HCT116 (cell line): ENCODE measurements at places on chromosomes 2 and 18.

- DNase-seq: no peak
Observed at GRCh38 chr2:63422556-63422955, 165.7 kb downstream of the WDPCP start.

DNA sequence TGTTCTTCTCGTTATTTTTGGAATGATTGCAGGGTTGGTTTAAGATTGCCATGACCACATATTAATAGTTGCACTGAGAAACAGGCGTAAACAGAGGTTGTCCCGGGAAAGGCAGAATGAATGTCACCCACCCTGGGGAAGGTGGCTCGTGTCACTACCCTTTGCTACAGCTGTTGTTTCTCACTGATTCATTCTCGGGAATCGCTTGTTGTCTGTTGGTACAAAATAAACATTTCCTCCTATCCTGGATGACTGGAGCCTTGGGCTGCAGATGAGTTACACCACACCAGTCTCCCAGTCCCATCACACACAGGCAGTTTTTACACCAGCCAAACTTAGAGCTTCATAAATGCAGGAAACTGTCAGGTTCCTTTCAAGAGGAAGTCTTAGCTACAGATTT lies 216.7 kb downstream of the GBX2 start:
- DNase-seq: no peak

DNA sequence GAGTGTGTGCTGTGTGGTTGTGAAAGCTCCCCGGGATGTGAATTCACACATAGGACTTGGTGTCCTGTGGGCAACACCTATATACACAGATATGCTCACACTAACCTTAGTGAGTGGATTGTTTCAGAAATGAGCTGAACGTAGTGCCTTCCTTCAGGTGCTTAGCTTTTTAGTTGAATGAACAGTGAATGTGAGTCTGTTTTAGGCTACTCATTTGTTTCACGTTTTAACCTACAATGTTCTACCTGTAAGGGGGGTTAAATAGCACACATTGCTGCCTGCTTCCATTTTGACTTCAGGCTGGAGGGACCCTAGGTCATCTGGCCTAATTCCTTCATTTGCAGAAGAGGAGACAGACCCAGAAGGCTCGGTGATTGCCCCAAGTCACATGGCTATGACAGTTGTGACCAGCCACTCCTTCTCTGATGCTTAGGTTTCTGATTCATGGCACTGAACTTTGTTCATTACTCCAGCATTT lies 1.0 kb downstream of the PLEK start:
- DNase-seq: no peak

GRCh38 chr2:54675738-54676137 lies 47.7 kb upstream of the EML6 start:
- DNase-seq: no peak

DNA sequence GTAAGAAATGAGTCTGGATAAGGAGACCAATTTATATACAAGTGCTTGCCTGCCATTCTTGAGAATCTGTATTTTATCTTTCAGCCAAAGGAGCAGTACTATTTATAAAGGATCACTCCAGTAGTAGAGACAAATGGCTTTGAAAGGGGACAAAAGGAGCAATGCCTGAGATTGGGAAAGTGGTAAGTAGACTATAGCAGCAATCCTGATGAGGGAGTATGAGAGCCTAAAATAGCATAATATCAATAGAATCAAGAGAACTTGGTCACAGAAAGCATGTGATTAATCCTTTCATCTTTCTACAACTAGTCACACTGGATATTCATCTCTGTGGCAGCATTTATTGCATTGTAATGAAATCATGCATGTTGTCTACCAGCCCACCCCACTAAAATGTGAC lies 20.2 kb downstream of the NRXN1 start:
- no peak for DNase-seq

DNA sequence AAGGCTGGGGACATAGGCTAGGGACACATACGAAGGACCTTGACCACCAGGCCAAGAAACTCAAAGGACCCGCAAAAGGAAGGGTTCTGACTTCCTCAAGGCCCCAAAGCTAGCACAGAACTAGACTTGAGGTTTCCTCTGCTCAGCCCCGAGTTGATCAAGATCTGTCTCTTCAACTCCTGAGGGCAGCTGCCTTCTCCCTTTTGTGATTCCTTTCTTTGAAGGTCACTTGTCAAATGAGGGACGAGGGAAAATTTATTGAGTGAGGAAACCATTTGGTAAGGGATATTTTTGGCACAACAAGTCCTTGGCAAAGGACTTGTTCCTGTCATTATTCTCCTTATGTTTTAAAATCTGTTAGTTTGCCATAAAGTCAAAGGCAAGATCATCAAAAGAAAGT lies 12.3 kb upstream of the ROCK2 start:
- DNase-seq: no peak

DNA sequence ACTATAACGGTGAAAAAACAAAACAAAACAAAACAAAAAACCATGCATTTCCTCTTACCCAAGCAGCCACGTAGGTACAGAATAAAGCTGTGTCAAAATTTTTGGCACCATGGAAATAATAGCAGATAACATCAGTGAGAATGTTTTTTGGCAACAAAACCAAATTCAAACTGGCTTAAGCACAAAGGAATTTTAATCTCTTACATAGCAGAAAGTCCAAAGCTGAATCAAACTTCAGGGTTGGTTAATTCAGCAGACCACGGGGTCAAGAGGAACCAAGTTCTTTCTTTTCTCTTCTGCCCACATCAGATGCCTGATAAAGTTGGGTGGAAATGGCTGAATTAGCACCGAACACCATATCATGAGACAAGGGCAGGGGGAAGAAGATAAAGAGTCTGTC lies 129.5 kb downstream of the PAX3 start:
- no peak for DNase-seq

DNA sequence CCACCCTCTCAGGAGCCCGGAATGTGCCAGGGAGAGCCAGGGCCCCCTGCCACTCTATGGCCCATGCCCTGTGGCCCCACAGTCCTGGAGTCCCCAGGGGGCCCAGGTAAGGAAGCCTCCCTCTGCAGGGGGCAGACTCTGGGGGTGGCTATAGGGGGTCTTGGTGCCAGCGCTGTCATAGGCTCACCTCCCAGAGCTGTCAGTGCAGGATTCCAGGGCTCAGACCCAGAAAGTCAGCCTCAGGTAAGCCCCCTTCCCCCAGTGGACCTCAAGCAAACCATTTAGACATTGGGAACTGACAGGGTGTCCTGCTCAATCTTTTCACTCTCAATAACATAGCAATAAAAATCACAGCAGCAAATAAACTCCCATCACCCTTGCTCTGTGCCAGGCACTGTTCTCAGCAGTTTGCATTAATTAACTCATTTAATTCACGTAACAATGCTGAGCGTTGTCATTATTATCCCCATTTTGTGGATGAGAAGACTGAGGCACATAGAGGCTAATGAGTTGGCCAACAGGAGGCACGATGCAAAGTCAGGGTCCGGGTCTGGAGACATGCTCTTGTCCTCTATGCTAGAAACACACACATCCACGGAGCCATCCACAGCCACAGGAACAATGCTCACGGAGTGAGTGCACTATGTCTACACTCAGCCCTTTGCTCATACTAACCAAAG lies 79.6 kb downstream of the TNS1 start:
- DNase-seq: no peak

DNA sequence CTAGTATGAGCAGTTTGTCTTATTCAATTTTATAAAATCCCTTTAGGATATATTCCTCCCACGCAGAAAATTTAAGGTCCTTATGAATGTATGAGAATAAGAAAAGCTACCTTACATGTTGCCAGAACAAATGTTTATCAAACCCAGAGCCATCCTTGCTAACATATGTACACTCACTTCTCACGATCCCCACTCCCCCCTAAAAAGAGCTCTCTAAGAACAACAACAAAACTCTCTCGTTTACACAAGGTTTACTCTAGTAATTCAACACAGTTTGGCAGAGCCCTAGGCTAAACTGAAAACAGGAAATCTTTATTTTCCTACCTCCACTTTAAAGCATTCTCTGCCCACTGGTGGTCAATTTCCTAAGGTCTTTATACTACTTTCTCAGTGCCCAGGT lies 504.9 kb downstream of the ZEB2 start:
- no peak for DNase-seq

DNA sequence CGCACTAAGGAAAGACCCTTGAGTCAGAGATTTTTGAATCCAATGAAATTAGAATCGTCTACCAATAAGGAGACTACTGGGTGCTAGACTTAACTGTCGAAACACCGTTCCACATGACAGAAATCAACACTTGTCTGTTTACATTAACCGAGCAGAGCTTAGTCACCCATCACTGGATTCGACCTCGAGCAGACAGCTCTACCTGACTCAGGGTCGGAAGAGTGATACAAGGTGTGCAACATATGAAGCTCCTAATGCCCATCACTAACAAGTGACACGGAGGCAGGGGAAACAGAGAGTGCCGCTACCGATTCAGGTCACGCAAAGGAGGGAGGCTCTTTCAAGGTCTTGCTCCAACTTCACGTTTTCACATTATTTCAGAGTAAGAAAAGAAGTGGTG lies 54.2 kb upstream of the FZD5 start:
- no peak for DNase-seq

DNA sequence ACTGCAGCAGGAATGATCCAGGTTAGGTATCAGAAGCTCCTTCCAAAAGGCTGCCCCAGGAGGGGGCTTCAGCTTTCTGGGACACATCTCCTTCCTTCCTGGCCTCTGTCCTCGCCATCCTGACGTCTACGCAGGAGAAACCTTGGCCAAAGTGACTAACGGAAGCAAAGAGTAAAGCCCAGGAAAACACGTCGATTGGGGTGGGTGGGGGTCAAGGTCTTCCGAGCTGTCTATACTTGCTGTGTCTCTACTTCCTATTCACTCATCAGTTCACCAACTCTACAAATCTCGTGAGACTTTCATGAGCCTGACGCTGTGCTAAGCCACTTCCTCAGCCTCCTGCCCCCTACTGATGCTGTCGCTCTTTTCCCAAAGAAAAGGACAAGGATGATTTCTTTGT lies 212.6 kb downstream of the TNS1 start:
- DNase-seq: no peak

DNA sequence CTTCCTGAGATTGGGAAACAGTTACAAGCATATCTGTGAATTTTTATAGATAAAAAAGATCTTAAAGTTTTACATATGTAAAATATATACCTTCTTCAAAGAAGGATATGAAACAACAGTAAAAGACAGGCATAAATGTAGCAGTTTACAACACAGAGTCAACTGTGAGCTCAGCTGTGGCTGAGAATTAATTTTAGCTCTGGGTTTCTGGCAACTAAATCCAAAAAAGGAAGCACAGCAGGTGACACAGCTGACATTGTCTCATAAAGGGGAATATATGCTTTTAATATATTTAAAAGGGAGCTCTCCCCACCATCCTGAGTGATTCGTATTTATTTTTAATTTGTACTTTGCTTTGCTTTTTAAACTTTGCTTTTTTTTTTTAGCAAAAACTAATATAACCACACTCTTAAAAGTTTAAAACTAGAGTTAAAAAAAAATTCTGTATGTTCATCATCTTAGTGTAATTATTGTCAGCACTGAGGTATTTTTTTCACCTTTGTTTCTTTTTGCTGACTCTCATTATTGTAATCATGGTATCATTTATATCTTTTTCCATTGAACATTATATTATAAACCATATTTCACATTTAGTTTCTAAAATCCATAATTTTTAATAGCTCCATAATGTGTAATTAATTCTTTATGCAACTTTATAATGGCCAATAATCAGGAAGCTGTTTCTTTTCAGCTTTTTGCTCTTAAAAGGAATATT lies 6.7 kb downstream of the TUBB6 start:
- DNase-seq: no peak

GRCh38 chr2:3256157-3256556 lies 121.5 kb downstream of the EIPR1 start:
- no peak for DNase-seq

DNA sequence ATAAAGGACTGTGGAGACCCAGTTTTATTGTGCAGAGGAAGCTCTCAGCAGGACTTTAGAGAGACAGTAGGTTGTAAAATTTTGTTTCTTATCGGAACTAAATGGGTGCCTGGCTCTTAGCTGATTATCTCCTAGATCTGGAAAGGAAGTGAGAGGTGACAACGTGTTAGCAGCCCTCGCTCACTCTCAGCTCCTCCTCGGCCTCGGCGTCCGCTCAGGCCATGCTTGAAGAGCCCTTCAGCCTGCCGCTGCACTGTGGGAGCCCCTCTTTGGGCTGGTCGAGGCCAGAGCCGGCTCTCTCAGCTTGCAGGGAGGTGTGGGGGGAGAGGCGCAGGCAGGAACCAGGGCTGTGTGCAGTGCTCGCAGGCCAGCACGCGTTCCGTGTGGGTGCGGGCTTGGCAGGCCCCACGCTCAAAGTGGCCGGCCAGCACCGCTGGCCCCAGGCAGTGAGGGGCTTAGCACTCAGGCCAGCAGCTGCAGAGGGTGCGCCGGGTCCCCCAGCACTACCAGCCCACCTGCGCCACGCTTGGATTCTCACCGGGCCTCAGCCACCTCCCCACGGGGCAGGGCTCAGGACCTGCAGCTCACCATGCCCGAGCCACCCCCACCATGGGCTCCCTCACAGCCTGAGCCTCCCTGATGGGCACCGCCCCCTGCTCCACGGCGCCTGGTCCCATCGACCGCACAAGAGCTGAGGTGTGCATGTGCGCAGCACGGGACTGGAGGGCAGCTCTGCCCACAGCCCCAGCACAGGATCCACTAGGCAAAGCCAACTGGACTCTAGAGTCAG lies 4.6 kb upstream of the MFF start:
- DNase-seq: no peak

DNA sequence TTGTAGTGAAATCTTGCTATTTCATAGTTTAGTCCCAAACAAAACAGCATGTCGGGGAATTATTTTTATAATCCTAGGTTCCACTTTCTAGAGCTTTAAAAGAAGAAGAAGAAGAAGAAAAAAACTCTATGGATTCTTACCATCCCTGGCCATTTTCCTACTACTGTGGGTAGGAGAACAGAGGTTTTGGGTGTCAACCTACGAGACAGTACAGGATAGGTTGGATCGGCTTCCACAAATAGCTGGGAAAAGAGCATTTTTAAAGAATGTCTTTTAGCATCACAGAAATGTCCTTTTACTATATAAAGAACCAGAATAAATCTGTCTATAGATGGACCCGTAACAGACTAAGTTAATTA lies 65.2 kb downstream of the RBMS1 start:
- no peak for DNase-seq

- DNase-seq: no peak
Observed at GRCh38 chr2:74414441-74414840, 7.0 kb downstream of the C2orf81 start.

DNA sequence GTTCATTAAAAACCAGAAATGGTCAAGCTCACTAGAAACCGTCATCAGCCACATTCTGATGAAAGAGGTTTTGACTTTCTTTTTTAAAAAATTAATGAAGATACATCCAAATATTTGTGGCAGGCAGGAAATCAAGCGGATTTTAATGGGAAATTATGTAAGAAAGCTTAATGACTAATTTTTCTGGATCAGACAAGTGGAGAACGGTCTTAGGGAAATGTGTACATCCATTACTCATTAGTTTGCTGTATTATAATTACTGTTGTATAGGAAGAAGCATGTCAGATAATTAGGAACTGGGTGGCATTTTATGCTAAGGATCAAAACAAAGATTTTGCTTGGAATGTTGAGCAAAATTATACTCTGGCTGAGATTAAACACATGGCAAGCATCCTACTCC lies 39.4 kb downstream of the AGAP1 start:
- no peak for DNase-seq

- DNase-seq: no peak
Observed at GRCh38 chr2:65420712-65421431, 11.5 kb downstream of the SPRED2 start.
